Anterior cingulate cortex (tissue), 58 donors: ENCODE measurements at places on chromosomes 1 and 21.

DNA sequence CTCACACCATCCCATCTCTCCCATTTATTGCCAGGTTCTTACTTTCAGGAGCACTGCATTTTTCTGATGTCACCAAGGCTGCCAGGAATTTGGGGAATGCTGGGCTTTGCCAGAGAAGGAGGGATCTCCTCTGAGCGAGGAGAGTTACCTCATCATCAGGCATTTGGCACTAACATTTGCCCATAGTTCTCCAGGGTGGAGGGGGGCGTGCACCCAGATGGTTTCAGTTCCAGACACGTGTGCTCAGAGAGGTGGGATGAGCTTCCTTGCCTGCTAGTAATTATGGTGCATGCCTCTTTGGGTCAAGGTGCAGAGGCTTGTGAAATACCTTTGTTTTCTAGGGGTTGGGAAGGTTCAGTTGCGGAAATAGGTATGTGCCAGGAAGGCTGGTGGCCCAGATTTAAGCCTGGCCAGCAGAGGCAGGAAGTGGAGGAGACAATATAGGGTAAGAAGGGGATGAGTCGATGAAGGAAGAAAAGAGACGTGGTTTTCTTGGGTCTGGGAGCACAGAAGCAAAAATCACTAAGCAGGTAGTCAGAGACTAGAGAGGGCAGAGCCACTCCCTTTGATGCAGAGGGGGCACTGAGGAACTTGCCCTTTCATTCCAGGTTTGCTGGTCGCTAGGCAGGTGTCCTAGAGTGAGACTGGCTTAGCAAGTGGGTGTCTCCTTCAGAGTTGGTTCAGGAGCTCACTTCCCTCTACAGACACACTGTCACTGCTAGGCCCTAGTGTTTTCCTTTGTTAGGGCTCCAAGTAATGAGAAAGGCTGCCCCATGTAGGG, 7.2 kb downstream of the TUFT1 start:
- no peak for DNase-seq

DNA sequence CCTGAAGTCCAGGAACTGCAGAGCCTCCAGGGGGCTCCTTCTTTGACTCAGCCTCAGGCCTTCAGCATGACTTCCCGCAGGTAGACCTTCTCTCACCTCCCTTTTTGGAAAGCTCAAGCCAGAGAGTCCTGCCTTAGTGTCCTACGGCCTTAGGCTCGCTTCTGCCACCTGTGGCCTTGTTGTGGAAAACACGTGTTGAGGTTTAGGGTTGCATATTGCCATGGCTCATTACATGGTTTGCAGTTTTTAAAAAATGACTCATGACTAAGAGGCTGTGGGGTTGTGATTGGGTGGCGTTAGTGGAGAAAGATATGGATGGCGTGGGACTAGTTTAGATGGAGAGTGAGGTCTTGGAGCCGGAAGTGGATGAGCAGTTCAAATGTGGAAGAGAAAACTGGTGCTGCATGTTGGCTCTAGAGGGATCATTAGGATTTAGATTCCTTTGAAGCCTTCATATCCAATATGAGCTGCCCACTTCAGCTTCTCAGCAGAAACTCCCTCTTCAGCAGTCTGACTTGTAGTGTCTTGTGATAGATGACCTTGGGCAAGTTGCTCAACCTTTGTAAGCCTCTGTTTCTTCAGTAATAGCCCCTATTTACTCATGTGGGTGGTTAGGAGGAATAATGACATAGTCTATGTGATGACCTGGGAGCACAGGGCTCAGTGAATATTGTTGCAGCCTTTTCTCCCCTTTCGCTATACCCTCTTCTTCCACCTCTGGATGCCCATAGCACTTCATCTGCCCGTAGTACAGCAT, 6.5 kb upstream of the FGGY start:
- DNase-seq, result no peak

- no peak for DNase-seq
Measured at GRCh38 chr1:21724098-21724497, 54.9 kb upstream of the RAP1GAP start.

DNA sequence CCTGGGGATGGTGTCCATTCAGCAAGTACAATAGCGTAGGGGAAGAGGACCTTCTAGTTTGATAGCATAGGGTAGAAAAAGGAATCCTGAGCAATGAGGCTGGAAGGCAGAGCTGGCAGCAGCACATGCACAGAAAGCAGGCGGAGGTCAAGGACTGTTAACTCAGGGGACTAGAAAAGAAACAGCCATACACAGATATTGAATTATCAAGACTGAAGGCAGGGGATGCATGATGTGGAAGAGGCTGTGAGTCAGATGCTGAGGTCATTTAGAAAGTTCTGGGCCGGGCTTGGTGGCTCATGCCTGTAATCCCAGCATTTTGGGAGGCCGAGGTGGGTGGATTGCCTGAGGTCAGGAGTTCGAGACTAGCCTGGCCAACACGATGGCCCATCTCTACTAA, 65.6 kb downstream of the OPTC start:
- DNase-seq, result no peak

GRCh38 chr1:64676386-64676785, 68.5 kb upstream of the RAVER2 start:
- DNase-seq, result no peak

- no peak for DNase-seq
Measured at GRCh38 chr1:117275055-117275454, 64.3 kb upstream of the VTCN1 start.

- no peak for DNase-seq
Measured at GRCh38 chr21:45971616-45972352, 9.8 kb upstream of the COL6A1 start.

GRCh38 chr1:164735315-164736052, 176.5 kb downstream of the PBX1 start:
- DNase-seq, result no peak

GRCh38 chr21:25700741-25701140, 34.0 kb downstream of the ATP5PF start:
- no peak for DNase-seq

DNA sequence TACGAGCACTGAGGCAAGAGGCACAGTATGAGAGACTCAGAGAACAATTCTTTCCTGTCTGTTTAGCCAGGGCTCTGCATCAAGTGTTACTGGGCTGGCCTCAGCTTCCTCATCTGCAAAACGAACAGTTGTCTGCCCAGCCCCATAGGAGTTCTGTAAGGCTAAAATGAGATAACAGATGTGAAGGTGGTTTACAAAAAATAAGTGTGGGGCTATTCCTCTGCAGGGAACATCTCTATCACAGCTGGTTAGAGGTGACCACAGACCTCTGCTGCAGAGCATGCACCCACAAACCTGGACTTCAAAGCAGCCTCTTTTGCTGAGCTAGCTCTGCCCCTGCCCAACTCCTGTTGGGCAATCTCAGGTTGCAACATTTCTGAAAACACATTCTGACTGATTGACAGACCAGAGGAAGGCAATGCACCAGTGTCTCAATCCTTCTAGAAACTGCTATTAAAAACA, 10.5 kb upstream of the OLIG1 start:
- no peak for DNase-seq

GRCh38 chr21:45543710-45544448, 1.6 kb upstream of the SLC19A1 start:
- no peak for DNase-seq

DNA sequence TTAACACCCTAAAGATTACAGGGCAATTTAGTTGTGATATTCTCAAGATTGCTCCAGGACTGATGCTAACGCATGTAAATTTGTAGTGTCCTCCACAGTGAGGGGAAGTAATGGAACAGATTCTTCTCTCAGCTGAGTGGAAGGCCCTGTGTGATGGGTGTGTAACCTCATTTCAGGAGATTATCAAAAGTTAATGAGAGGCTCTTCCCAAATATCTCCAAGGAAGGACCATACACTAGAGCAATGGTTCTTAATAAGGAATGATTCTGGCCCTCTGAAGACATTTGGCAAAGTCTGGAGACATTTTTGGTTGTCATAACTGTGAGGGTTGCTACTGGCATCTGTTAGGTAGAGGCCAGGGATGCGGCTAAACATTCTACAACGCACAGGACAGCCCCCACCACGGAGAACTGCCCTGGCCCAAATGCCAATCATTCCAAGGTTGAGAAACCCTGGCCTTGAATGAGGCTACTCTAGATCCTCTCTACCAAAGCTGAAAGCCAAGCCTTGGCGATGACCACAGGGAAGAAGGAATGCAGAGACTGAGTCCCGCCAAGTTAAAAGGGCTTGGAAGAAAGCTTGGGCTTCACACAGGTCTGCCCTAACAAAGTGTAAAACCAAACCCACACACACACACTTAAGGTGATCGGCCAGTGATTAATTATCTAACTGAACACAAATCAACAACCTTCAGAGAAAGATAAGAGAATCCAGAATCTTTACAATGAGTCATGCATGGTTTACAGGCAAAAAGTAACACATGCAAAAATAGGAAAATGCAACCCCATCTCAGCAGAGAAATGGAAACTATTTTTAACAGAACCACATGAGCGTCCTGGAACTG, 135.8 kb downstream of the SYF2 start:
- no peak for DNase-seq
